Keratinocyte (primary cell): ENCODE measurements at places on chromosomes 13 and 19. TPM values are rescaled to one million over a fixed set of nuclear protein-coding genes. Genes with fewer than 3 reads are reported as not detected.

- no peak overlapping the region for H3K4me3 ChIP-seq
- no peak for DNase-seq
- no peaks in the 10 kb centered on the region for H3K4me1 ChIP-seq
- no peaks in the 10 kb centered on the region for H3K27me3 ChIP-seq
- H3K36me3 ChIP-seq: no peaks in the 10 kb centered on the region
Measured at GRCh38 chr13:111403266-111403665, 82.8 kb downstream of the TEX29 start.

DNA sequence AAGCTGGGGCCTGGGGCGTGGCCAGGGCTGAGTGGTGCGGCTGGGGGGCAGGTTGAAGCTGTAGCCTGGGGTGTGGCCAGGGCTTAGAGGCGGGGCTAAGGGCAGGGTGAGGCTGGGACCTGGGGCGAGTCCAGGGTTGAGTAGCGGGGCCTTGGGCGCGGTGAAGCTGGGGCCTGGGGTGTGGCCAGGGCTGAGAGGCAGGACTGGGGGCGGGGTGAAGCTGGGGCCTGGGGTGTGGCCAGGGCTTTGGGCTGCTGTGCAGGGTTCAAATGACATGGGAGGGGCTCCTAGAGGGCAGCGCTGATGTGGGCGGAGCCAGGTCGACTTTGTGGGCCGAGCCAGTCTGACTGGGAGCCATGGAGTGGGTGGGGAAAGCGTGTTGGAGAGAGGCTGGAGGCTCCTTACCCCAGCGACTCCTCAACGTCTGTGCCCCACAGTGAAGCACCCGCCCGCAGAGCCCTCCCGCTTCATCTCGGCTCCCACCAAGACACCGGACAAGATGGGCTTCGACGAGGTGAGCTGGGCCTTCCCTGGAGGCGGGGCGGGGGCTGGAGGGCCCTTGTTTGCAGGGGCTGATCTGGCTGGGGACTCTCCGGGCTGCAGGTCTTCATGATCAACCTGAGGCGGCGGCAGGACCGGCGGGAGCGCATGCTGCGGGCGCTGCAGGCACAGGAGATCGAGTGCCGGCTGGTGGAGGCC lies 21.5 kb downstream of the COLGALT1 start:
- no peak overlapping the region for H3K4me3 ChIP-seq
- peaks cover 14% of the 10 kb centered on the region for H3K4me1 ChIP-seq
- H3K36me3 ChIP-seq: peaks cover 42% of the 10 kb centered on the region

DNA sequence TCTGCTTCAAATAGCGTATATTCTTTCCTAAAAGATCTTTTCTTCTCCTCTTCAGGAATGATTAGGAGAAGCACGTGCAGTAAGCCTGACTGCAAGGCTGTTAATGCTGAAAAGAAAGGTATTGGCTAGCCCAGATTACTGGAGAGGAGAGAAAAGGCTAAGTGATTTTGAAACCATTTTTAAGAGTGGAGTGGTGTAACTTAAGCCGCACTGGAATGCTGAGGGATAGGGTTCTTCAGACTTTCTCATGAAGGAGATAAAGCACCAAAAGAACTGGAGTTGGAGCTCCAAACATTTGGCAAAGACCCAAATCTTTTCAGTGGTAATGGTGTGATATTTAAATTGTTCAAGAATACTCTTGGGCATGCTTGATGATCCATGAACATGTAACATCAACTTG lies 388.3 kb downstream of the COG6 start:
- H3K27me3 ChIP-seq: no peaks in the 10 kb centered on the region
- H3K27ac ChIP-seq: no peak overlapping the region
- H3K4me1 ChIP-seq: no peaks in the 10 kb centered on the region
- no peak overlapping the region for H3K4me3 ChIP-seq

- peaks cover 13% of the 10 kb centered on the region for H3K4me1 ChIP-seq
- no peak for DNase-seq
- peaks cover 2% of the 10 kb centered on the region for H3K36me3 ChIP-seq
- H3K4me3 ChIP-seq: no peak overlapping the region
Measured at GRCh38 chr19:3375221-3376090, 9.1 kb downstream of the NFIC start.

The KATNAL1 gene
- 6.1 to 10.1 TPM (median 8.1 TPM) in 3 replicates for polyA plus RNA-seq

DNA sequence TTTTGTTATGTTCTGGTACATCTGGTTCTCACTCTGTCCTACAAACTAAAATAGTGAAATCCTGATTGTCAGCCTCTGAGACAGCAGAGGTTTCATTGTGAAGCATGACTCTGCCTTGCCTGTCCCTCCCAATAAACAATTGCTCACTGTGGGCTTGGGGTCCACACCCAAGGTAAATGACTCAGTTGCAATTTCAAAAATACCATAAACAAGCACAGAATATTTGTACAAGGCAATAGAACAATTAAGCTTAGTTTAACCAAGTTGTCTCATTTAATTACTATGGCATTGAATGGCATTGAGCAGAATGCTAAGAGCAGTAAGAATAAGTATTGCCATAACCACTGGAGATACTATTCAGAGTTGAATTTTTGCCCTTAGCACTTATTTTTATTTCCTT lies 353.6 kb downstream of the SPRY2 start:
- H3K27ac ChIP-seq: peak overlapping the region; percentile 81
- H3K36me3 ChIP-seq: no peaks in the 10 kb centered on the region
- no peak overlapping the region for H3K4me3 ChIP-seq
- peaks cover 38% of the 10 kb centered on the region for H3K4me1 ChIP-seq

GRCh38 chr13:77429320-77430142 lies 102.6 kb upstream of the MYCBP2 start:
- no peak for DNase-seq
- no peak overlapping the region for H3K4me3 ChIP-seq
- H3K4me1 ChIP-seq: no peaks in the 10 kb centered on the region

The DOCK6 gene
- polyA plus RNA-seq: 9.1 to 14.1 TPM (median 13.3 TPM) in 3 replicates

The F10 gene
- polyA plus RNA-seq: not detected in 3 replicates

- no peaks in the 10 kb centered on the region for H3K27me3 ChIP-seq
- H3K36me3 ChIP-seq: no peaks in the 10 kb centered on the region
- no peaks in the 10 kb centered on the region for H3K4me1 ChIP-seq
- H3K27ac ChIP-seq: no peak overlapping the region
Measured at GRCh38 chr13:65959305-65959704, 1270.8 kb downstream of the PCDH9 start.

DNA sequence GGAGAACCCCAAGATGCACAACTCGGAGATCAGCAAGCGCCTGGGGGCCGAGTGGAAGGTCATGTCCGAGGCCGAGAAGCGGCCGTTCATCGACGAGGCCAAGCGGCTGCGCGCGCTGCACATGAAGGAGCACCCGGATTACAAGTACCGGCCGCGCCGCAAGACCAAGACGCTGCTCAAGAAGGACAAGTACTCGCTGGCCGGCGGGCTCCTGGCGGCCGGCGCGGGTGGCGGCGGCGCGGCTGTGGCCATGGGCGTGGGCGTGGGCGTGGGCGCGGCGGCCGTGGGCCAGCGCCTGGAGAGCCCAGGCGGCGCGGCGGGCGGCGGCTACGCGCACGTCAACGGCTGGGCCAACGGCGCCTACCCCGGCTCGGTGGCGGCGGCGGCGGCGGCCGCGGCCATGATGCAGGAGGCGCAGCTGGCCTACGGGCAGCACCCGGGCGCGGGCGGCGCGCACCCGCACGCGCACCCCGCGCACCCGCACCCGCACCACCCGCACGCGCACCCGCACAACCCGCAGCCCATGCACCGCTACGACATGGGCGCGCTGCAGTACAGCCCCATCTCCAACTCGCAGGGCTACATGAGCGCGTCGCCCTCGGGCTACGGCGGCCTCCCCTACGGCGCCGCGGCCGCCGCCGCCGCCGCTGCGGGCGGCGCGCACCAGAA lies 1.1 kb downstream of the SOX1 start:
- DNase-seq: no peak
- H3K36me3 ChIP-seq: no peaks in the 10 kb centered on the region
- no peak overlapping the region for H3K4me3 ChIP-seq

GRCh38 chr13:97566907-97567306 lies 132.9 kb downstream of the RAP2A start:
- no peak overlapping the region for H3K27ac ChIP-seq
- H3K4me3 ChIP-seq: no peak overlapping the region
- no peaks in the 10 kb centered on the region for H3K27me3 ChIP-seq
- H3K36me3 ChIP-seq: no peaks in the 10 kb centered on the region
- no peak for DNase-seq

The SMIM44 gene
- polyA plus RNA-seq: not detected in 3 replicates

- H3K27ac ChIP-seq: peak overlapping the region; percentile 96
- no peaks in the 10 kb centered on the region for H3K27me3 ChIP-seq
- H3K4me3 ChIP-seq: peak overlapping the region; percentile 62
- H3K4me1 ChIP-seq: peaks cover 16% of the 10 kb centered on the region
Measured at GRCh38 chr19:13153569-13154240, 3.5 kb downstream of the IER2 start.

The ELAVL3 gene
- not detected in 3 replicates for polyA plus RNA-seq

DNA sequence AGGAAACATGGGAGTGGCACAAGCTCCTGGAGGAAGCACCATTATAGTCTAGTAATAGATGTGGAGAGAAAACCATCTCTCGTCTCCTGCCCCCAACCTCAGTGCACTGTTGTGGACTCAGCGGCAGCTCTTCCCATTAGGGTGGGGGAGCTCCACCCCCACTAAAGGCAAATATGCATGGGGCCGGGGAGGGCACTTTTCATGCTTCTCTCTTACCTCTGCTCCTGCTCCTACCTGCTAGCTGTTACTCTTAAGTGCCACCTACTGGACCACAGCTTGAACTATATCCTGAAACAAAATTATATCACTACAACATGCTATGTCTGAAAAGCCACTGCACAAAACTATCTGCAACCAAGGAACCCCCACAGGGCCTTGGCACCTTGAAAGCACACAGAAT lies 112.6 kb upstream of the DACH1 start:
- DNase-seq: no peak
- H3K27me3 ChIP-seq: no peaks in the 10 kb centered on the region
- no peaks in the 10 kb centered on the region for H3K4me1 ChIP-seq
- no peak overlapping the region for H3K27ac ChIP-seq

DNA sequence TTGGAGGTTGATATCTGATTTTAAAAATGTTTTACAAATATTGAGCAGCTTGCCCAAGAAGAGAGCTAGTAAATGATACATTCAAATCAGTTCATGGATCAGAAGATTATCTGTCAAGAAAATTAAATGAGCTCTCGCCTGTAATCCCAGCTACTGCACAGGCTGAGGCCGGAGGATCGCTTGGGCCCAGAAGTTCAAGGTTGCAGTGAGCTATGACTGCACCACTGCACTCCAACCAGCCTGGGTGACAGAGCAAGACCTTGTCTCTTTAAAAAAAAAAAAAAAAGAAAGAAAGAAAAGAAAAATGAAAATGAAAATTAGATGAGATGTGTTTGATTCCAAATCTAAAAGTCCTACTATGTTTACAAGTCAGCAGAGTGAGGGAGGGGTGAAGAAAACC lies 2.4 kb downstream of the SPART start:
- peaks cover 19% of the 10 kb centered on the region for H3K4me1 ChIP-seq
- no peak for DNase-seq
- H3K36me3 ChIP-seq: no peaks in the 10 kb centered on the region
- no peaks in the 10 kb centered on the region for H3K27me3 ChIP-seq
- H3K4me3 ChIP-seq: peak overlapping the region; percentile 37

DNA sequence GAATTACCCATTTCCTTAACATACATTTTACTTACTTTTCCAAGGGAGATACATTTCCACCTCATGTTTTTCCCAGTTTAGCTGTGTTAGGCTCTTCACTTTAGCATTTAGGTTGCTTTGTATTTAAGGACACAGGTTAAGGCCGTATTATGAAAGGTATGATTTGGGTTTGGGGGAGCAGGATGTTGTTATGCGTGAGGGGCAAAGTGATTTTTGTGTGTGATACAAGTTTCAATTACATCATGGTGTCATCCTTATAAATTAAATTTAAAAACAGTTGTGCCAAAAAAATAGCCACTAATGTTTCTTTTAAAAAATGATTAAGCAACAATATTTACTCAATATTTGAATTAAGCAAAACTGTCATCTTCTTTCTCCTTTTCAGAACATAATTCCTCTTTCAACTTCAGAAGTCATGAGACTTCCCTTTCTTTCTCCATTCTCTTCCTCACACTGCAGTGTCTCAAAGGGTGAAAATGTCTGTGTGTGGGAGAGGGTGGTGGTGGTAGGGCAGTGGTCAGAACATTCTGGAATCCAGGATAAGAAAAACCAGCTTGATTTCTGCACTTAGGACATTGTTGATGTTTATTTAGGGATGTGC lies 126.2 kb downstream of the KCNRG start:
- no peak overlapping the region for H3K4me3 ChIP-seq
- DNase-seq: no peak
- no peaks in the 10 kb centered on the region for H3K4me1 ChIP-seq
- peaks cover 4% of the 10 kb centered on the region for H3K27me3 ChIP-seq

The DZIP1 gene
- 0.88 to 1.4 TPM (median 1.3 TPM) in 3 replicates for polyA plus RNA-seq

DNA sequence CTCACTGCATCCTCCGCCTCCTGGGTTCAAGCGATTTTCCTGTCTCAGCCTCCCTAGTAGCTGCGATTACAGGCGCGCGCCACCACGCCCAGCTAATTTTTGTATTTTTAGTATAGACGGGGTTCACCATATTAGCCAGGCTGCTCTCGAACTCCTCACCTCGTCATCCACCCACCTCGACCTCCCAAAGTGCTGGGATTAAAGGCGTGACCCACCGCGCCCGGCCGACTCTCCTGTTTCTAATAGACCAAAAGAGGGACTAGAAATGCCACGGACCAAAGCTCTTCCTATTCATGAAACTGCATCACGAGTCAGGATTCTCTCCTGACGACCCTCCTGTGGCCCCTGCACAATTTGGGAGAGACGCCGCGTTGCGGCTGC lies 563 bp downstream of the ZNF43 start:
- H3K4me1 ChIP-seq: no peaks in the 10 kb centered on the region
- H3K36me3 ChIP-seq: no peaks in the 10 kb centered on the region
- peak overlapping the region; percentile 61 for H3K27ac ChIP-seq
- DNase-seq: no peak
- H3K4me3 ChIP-seq: peak overlapping the region; percentile 76
- H3K27me3 ChIP-seq: no peaks in the 10 kb centered on the region

The ZNF700 gene
- 3.8 to 8.5 TPM (median 4.9 TPM) in 3 replicates for polyA plus RNA-seq

GRCh38 chr19:18700501-18701249 lies 17.2 kb downstream of the CRTC1 start:
- no peak for DNase-seq
- no peaks in the 10 kb centered on the region for H3K36me3 ChIP-seq
- H3K4me3 ChIP-seq: peak overlapping the region; percentile 57
- no peaks in the 10 kb centered on the region for H3K27me3 ChIP-seq
- no peak overlapping the region for H3K27ac ChIP-seq

The ZNF433 gene
- polyA plus RNA-seq: 3.6 to 4.7 TPM (median 4.5 TPM) in 3 replicates

DNA sequence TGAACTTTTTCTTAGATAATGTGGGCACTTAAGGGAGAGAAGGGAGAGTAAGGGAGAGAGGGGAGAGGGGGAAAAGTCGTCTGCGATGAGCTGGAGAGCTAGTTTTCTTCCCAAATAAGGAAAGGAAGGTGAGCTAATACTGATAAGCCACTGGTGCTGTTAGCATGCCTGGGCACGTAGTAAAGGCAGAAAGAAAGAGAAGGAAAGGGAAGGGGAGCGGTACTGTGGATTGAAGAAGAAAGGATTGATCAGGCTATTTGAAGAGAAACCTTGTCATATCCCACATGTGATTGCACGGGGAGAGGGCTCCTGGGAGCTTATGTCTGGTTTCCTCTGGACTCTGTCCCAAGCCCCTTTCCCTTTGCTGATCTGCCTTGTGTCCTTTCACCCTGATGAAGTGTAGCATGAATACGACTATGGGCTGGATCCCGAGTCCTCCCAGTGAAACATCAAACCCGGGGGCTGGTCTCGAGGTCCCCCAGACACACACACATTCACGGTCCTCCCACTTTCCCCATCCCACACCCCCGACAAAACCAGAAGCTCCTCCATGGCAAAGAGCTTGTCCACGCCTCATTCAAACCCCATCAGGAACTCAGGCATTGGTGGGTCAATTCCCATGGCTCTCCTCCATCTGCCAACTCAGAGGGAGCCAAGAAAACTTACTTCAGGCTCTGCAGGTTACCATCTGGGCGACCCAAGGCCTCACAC lies 30.6 kb downstream of the NLRP13 start:
- DNase-seq: no peak
- no peaks in the 10 kb centered on the region for H3K27me3 ChIP-seq
- no peak overlapping the region for H3K4me3 ChIP-seq
- H3K27ac ChIP-seq: no peak overlapping the region

The ICAM4 gene
- polyA plus RNA-seq: 0.18 to 0.35 TPM (median 0.25 TPM) in 3 replicates
